ENCODE measurements at places on chromosomes 1 and 21.

GRCh38 chr21:38346286-38346685 lies 89.5 kb downstream of the KCNJ15 start:
- no peak for DNase-seq

- no peak for DNase-seq
Measured at GRCh38 chr1:11777658-11778322, 15.8 kb downstream of the C1orf167 start.

- no peak for DNase-seq
Measured at GRCh38 chr21:31201144-31201543, 142.9 kb downstream of the TIAM1 start.

- DNase-seq, result no peak
Measured at GRCh38 chr1:90952906-90953305, 68.9 kb downstream of the ZNF644 start.

GRCh38 chr1:41041614-41042270 lies 20.2 kb upstream of the SLFNL1 start:
- DNase-seq, result no peak

GRCh38 chr1:18874600-18874999 lies 15.1 kb upstream of the TAS1R2 start:
- no peak for DNase-seq

GRCh38 chr1:109772658-109773202 lies 9.0 kb upstream of the EPS8L3 start:
- DNase-seq, result no peak

DNA sequence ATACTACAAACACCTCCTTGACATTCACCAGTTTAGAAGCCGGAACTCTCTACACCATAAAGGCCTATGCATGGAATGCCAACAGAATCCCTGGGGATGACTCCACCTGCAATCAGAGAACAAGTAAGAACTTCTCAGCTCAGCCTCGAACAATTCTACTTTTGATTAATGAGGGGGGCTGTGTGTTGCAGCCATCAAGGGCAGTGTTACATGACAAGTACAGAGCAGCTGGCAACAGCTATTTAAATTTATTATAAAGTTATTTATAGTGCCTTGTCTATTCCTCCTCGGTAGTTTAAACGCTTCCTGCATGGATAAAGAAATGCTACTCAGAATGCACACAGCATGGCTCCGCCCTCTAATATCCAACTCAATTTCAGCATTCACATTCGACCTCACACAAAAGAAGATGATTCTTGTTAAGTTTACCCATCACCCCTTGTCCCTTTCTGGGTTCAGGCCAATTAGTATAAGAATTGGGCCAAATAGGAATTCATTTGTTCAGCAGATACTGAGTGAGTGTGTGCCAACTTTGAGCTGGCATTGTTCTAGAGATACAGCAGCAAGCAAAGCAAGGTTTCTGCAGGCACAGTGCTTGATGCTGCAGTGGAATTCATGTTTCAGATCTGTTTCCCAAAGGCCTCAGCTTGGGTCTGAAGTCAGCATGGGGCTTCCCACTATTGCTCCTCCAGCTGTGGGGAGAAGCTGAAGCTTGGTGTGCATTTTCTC lies 6.4 kb downstream of the FNDC7 start:
- no peak for DNase-seq

- no peak for DNase-seq
Measured at GRCh38 chr1:178870944-178871343, at the start of gene ANGPTL1. Gene ANGPTL1, minus strand, starts transcription at chr1:178871077. Its CDS starts 5,301 bp downstream, at chr1:178865776.

DNA sequence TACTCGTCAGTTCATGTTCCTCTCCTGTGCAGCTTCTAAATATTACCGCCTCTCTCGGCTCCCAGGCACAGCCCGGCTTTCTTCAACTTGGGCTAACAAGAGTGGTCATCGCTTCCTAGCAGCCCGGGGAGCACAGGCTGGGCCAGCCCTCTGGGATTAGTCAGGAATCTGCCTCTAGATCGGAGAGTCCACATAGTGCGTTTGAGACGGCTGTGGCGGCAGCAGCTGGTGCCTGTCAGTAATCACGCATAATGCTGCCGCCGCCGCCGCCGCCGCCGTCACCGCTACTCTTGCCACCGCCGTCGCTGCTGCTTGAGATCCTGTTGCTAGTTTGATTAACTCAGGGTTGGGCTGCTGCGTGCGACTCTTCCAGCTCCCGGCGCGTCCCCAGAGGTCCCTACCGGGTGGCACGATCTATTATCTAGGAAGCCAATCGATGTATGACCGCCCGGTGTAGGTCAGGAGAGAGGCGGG lies at the start of gene RXRG:
RXRG (minus strand) TSS at position 230 of the 474 bp plus-strand sequence. CDS start 233 bp downstream, outside the sequence.
- no peak for DNase-seq

DNA sequence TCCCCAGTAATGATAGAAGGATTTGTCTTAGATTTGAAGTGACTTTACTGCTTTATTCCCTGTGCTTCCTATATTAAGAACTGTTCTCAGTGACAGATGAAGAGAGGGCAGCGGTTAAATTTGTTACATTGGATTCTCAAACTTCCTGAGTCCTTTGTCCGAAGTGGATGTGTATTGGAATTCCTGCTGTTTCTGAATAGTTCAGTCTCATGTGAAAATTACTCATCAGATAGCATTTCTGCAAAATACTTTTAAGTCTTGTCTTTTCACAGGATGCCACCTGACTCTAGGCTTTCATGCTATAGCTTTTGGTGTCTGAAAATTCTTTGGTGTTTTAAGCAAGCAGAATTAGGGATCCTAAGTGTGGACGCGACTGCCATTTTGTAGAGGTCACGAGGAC lies 83.6 kb downstream of the PRDM2 start:
- no peak for DNase-seq

DNA sequence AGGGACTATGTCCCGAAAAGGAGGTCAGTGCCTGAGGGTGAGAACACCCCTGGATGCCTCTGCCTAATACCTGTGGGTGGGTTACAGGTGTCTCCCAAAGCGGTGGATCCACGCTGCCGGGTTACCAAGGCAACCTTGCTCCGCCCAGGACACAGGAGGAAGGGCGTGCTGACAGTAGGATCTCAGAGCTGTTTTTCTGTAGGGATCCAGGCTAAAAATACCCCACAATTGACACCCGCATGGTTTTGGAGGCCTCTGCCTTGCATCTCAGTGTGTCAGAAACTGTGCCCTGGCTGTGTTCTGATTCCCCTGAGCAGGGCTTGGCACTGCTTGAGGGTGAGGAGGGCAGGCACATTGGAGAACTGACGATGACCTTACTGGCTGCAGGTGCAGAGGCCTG lies 118.0 kb downstream of the IER5 start:
- no peak for DNase-seq

DNA sequence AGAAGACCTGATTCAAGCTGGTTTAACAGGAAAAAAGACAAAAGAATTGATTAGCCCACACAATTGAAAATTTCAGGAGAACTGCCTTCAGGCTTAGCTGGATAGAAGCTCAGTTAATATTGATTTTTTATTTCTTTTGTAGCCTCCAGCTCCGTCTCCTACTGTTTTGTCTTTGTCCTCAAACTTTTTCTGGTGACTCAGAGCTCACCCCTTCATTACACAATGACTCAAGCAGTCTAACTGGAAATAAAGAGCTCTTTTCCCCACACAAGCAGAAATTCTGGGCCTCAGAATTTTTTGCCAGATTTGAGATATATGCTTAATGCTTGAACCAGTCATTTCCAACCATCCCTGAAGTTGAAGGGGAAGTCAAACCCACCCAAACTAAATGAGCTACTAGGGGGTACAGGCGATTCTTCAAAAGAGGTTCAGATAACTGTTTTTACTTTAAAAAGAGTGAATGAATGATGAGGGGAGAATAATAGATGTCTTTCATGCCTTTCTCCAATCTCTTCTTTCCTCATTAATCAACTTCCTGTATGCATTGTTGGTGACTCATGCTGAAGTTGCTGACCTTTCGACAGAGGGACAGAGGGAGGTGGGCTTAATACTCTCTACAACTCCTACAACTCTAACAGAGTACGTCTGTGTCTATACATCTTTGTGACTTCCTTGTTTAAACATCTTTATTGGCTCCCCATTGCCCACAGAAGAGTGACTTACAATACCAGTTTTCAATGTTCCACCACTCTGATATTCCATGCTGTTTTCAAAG lies 6.2 kb upstream of the ACP6 start:
- no peak for DNase-seq

GRCh38 chr1:168920456-168921094 lies 185.9 kb upstream of the ATP1B1 start:
- DNase-seq, result no peak

DNA sequence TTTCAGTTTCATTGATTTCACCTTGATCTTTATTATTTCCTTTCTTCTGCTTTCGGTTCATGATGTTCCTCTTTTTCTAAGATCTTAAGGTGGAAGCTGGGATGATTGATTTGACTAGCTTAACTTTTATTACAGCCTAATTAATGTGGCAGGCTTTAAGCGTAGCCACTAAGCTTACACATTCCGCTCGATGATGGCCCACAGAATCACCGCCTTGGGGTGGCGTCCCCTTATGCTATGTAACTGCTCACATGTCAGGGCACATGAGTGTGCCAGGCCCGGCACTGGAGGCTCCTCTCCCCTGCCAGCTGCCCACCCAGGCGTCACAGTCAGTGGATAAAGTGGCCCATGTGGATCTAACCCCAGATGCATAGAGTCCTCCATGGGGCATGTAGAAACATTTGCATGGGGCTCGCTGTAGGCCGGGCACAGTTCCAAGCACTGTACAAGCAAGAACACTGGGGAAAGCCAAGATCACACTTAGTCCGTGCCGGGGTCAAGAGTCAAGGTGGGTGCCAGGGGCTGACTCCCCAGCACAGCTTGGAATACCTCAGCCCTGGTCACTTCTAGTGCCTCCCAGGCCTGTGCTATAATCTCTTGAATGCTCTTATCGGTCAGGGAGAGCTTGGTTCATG lies 41.7 kb downstream of the PKNOX1 start:
- DNase-seq, result no peak

DNA sequence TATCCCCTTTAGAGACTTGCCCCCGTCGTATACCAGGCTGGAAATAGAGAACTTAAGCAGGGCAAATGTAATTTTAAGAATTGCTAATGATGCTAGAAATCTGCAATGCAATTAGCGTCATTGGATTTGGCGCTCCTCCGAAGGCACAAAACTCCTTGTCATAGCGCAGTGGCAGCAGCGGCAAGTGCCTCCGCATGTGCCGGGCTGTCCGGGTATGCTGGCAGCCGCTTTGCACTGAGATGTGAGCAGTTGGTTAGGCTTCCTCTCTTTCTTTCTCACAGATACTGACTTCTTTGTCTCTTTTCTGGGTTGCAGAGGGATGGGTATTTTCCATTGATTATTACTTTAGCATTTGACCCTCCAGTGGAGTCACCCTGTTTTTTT lies 193.4 kb upstream of the LMO4 start:
- DNase-seq, result no peak

DNA sequence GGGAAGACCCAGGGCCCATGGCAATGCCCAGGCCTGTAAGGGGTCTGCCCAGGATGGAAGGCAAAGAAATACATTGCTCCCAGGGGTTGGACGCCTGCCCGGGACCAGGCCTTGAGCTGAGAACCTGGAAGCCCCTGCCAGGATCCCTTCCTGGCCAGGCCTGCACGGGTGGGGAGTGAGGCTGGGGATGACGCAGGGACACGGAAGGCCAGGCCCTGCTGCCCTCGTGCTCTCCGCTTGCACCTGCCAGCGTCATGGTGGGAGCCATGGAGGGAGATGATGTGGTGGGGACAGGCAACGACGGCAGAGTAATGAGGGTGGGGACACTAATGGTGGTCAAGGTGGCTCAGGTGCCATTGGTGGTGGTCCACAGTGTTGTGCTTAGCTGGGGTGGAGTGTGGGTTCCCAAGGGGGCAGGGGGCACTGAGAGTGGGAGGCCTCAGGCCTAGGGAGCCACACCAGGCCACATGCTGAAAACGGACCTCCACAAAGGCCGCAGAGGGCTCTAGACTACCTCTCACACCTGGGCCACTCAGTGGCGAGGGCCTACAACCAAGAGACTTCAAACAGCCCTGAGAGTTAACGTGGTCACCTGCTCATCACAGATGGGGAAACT lies 4.3 kb downstream of the HES3 start:
- DNase-seq, result no peak

GRCh38 chr1:219088778-219089557 lies 84.7 kb upstream of the LYPLAL1 start:
- no peak for DNase-seq

DNA sequence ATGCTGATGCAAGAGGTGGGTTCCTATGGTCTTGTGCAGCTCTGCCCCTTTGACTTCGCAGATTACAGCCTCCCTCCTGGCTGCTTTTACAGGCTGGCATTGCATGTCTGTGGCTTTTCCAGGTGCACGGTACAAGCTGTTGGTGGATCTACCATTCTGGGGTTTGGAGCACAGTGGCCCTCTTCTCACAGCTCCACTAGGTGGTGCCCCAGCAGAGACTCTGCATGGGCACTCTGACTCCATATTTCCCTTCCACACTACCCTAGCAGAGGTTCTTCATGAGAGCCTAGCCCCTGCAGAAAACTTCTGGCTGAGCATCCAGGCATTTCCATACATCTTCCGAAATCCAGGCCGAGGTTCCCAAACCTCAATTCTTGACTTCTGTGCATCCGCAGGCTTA lies 989.0 kb downstream of the PLA2G4A start:
- no peak for DNase-seq

GRCh38 chr1:1013922-1014648 lies 788 bp downstream of the ISG15 start:
- no peak for DNase-seq

- no peak for DNase-seq
Measured at GRCh38 chr1:234486858-234487840, 8.2 kb upstream of the TARBP1 start.

DNA sequence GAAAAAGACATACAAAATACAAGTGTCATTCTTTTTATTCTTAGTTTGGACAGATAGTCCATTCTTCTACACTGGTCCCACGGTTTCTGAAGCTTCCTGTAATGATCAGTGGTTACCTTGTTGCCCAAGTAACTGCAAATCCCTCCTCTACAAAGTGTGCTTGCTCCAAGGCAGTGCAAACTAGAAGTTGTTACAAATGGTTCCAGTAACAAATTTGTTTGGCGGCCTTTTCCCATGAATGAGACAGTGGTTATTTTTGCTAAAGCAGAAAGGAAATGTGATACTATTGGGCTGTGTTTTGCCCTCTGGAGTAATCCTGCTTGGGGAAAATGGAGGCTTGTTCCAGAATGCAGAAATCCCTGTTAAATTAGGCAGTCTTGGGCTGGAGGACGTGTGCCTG lies 8.9 kb downstream of the BACE2 start:
- DNase-seq, result no peak

- no peak for DNase-seq
Measured at GRCh38 chr21:15206514-15206913, 141.7 kb upstream of the NRIP1 start.

GRCh38 chr1:55927702-55928290 lies 651.6 kb downstream of the PLPP3 start:
- DNase-seq, result no peak

- DNase-seq, result no peak
Measured at GRCh38 chr1:17161926-17162800, 42.8 kb upstream of the PADI1 start.

DNA sequence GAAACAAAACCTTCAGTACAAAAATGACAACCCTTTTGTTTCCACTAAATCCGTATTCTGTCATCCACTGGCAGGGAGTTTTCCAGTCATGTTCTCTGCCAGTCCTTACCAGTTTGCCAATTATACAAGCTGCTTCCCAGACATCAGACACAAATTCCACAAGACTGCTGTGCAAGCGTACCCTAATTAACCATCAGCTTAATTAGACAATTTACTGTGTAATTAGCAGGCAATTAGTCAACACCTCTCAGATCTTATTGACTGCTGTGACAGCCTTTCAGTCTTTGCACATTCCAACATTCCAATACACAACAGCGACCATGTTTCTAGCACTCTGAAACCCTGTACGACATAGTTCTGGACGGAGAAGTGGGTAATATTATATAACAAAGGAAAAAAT lies 420.1 kb downstream of the DPYD start:
- DNase-seq, result no peak

GRCh38 chr1:15816674-15817073 lies 9.2 kb upstream of the UQCRHL start:
- no peak for DNase-seq

- DNase-seq, result peak; percentile 47
Measured at GRCh38 chr1:52842643-52843310, at the start of gene ZYG11A. Gene ZYG11A, plus strand, starts transcription at chr1:52842760. Its CDS starts 124 bp downstream, at chr1:52842884.

Data from stimulated activated CD8-positive, alpha-beta memory T cell treated with anti-CD3 and anti-CD28 coated beads, Interleukin-15, amount 100 ng/mL, for 24 hours (primary cell).